ENCODE measurements at places on chromosomes 11 and 22. TPM values are rescaled to one million over a fixed set of nuclear protein-coding genes. Genes with fewer than 3 reads are reported as not detected.

C11orf54 gene
- total RNA-seq, result 12.8 TPM

DKK3 gene
- total RNA-seq, result 13.8 TPM

BRMS1 gene
- total RNA-seq, result 67.3 TPM

POLD4 gene
- 118 TPM for total RNA-seq

Measured in A375 (cell line).